ENCODE measurements at places on chromosomes 4 and X. TPM values are rescaled to one million over a fixed set of nuclear protein-coding genes. Genes with fewer than 3 reads are reported as not detected.

The IL9R gene
- total RNA-seq = not detected

The UGT2B17 gene
- total RNA-seq = not detected

The TMPRSS11A gene
- not detected for total RNA-seq

The NXF2B gene
- total RNA-seq = not detected

The PRRG1 gene
- 21.8 TPM for total RNA-seq

The SYN1 gene
- total RNA-seq = 1.3 TPM

- no peak for DNase-seq
Observed at GRCh38 chrX:135544338-135544948, 24.0 kb downstream of the INTS6L start.

DNA sequence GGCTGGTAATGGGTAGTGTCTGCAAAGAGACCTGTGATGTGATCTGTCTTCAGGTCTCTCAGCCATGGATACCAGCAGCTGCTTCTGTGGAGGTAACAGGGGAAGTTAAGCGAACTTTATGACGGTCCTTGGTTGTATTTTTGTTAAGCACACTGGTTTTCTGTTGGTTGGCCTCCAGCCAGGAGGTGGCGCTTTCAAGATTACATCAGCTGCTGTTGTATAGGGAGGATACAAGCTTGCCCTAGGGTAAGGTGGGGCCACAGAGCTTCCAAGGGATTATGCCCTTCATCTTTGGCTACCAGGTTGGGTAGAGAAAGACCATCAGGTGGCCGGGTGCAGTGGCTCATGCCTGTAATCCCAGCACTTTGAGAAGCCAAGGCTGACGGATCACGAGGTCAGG lies 834.2 kb upstream of the GALNTL6 start:
- no peak for DNase-seq

- DNase-seq = no peak
Observed at GRCh38 chr4:97942137-97942536, 201.1 kb downstream of the STPG2 start.

DNA sequence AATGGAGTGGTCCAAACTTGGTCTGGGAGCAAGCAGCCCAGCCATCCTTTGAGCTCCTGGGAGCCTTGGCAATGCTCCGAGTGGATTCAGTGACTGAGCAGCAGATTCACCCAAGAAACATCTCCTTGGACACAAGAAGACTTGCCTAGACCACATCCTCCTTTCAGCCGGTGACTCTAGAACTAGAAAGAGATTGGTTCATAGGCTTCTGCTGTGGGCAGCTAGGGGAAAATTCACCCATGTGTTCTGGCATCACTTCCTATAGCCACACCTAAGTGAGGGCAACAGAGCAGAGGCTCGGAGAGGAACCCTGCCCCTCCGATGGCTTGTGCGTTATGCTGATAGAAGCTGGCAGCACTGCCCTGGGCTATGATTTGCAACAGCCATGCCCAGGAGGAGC lies 16.0 kb downstream of the ZNF275 start:
- no peak for DNase-seq

- no peak for DNase-seq
Observed at GRCh38 chr4:80425124-80426100, 89.9 kb downstream of the CFAP299 start.

DNA sequence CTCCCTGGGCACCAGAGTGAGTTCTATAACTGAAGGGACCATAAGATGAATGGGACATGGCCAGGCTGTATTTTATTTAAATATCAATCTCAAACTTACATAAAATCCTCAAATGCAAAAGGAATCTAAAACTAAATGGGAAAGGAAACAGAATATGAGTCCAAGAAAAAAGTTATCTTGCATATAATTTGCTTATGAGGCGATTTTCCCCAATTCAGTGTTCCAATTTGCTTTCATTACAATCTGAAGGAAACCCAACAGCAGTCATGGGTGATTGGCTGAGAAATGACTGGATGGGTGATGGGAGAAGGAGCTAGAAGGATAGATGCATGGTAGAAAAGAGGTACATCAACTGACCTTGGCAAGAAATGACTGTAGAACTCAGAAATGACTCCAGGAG lies 511.3 kb upstream of the TENM3 start:
- no peak for DNase-seq

DNA sequence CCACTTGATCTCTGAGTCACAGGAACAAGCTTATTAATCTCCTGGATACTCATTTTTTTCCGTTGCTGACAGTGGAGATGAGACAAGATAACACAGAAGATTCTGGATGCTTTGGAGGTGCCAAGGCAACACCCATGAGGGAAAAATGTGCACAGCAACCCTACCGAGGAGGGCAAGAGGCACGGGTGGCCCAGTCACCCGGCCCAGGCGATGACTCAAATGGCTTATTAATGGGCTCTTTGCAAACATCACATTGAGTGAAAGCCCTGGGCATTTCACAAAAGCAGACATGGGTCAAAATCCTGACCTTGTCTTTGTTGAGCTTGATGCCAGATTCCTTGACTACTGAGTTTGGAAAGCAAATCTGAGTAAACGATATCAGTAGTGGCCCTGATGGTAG lies 315.1 kb downstream of the STK32B start:
- DNase-seq = no peak

DNA sequence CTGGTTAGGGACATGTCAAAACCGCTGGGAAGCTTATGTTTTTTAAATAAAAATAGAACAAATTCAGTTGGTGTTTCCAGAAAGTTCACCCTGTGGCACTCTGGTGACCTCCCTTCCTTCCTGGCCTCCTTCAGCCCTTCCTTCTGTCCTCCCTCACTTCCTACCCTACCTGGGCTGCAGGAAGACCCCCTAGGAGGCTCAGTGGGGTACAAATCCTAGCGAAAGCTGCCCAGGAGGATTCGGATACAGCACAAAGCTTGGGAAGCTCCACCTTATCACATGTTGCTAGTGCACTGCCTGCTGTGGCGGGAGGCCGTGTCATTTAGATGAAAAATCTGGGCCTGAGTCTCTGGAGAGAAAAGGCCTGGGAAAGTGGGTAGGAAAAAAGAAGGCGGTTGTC lies 60.5 kb downstream of the FHDC1 start:
- no peak for DNase-seq

DNA sequence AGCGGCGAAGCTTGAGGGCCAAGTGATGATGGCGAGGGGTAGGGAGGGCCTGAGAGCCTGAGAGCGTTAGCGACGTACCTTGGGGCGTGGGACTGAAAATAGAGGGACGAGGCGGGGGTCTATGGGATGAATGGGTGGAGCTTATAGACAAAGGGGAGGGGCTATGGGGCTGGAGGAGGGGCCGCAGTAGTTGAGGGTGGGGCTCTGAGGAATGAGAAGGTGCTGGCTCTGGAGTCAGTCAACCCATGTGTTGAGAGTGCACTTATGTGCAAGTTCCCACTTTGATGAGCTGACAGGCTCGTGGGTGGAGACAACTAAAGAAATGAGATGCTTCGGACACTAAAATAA lies 488 bp downstream of the TBC1D25 start:
- no peak for DNase-seq

- no peak for DNase-seq
Observed at GRCh38 chr4:94472056-94472826, 20.5 kb downstream of the PDLIM5 start.

DNA sequence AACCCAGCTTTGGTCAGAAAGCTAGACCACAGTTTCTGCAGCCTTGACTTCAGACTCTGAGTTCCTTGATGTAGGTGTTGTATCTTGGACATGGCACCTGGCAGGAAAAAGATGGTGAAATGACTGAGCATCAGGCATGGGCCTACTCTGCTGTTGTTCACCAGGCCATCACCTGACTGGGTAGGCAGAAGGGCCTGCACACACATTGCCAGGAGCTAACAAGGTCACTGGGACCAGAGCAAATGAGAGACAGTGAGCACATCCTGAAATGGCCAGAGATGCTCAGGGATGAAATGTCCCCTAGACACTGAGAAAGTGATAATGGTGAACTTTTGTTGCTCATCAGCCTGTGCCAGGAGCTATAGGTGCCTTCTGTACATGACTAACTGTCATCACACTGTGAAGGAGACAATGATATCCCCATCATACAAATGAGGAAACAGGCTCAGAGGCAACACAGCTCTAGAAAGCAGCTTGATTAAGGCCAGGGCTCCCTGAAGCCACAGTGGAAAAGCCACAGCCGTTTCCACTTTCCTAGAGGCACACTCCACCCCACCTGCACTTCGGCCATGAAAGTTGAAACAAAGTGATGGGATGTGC lies 128.3 kb downstream of the TSPAN5 start:
- no peak for DNase-seq

DNA sequence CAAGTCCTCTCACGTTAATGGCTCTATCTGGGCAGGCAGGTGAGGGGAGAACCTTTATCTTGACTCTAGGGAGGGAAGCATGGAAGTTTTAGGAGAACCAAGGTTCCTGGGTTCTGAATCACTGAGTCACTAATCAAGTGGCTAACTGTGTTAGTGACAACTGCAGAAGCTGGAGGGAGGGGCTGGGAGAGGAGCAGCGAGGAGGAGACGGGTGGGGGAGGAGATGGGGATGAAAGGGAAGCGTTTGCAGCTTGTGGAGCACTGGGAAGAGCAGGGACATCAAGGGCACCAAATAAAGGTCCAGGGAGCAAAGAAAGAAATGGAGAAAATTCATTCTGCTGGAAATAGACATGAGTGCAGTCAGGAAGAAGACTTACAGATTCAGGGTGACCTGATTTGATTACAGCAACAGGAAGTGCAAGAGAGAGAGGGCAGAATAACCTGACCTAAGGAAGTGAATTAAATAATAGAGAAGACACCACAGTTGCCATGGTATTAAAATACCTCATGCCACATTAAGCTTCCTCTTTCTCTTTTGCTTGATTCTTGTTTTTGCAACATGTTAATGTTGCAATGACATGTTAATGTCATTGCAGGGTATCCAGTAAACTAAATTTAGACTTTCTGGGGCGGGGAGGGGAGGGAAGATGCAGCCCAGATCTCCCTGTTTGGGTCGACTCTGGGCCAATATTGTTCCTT lies 4.5 kb upstream of the SETD7 start:
- no peak for DNase-seq

GRCh38 chr4:87129681-87130080 lies 90.7 kb downstream of the KLHL8 start:
- DNase-seq = no peak

DNA sequence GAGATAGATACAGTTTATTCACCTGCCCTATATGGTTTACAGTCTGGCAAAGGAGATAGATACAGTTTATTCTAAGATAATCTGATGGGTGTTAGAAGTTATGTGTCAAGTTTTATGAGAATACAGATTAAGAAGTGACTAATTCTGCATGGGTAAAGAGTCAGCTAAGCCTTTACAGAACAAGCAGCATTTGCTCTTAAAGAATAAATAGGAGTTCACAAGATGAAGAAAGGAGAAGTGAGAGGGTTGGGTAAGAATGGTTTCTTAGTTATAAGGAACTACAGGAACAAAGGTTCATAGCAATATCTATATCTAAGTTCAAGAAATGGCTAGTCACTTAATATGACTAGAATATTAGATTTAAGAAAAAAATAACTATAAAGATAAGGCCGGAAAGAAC lies 47.6 kb downstream of the THOC2 start:
- DNase-seq = no peak

- no peak for DNase-seq
Observed at GRCh38 chr4:144583658-144584057, 62.3 kb upstream of the HHIP start.

DNA sequence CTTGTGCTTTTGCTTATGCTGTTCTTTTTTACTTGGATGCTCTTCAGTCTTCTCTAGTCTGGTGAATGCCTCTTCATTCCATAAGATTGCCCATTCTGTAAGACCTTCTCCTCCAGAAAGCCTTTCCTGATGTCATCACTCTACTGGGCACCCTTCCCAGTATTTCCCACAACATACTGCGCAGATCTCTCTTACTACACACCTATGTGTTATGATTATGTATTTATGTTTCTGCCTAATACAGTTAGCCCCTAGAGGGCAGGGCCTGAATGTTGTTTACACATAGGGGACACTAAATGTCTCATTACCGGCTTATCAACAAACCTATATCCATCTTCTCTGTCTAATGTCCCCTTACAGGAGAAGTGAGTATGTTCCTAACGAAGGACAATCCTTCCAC lies 21.1 kb downstream of the AIFM1 start:
- no peak for DNase-seq

- DNase-seq = no peak
Observed at GRCh38 chr4:182384631-182385091, 141.5 kb downstream of the TENM3 start.

DNA sequence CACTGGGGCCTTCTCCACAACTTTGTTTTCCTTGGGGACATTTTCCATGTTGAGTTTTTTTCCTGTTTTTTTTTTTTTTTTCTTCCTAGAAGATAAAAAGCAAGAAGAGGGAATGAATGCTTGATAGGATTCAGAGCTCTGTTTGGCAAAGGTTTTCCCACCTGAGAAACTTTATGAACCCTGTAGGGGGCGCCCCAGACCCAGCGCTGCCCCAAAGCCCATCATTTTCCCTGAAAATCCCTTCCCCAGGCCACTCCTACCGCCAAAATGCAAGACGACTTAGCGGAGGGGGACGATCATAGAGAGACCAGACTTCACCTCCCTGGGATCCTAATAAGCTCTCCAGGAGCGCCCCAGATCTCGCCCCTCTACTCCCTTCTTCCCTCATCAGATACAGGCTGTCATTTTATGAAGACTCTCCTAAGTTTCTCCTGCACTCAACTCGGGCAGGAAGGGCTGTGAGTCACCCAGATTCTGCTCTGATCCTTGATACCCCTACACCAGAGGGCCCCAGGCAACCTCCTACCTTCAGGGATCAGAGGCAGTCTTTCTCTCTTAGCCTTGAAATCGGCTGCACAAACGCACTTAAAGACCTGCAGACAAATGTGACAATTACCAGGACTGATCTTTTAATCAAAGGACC lies 1.4 kb downstream of the BEX5 start:
- DNase-seq = no peak

- DNase-seq = no peak
Observed at GRCh38 chr4:79248610-79249009, 77.3 kb downstream of the NAA11 start.

DNA sequence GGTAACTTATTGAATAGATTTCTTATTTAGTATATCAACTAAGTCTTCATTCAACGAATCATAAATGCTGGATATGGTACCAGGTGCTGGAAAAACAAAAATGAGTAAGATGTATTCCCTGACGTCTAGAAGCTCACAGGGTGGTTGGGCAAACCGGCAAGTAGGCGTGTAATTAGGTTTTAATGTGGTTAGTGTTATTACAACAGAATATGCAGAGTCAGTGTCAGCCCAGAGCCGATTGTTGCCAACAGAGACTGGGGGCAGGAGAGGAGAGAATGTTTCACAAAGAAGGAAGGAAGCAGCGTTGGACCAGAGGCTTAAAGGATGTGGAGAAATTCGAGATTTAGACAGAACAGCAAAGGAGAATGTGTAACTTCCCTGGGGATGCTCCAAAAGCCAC lies 111.7 kb downstream of the TENM3 start:
- no peak for DNase-seq

GRCh38 chrX:30653415-30654131 lies at the start of gene GK:
Gene GK, plus strand, starts transcription at chrX:30653423. Its CDS starts 115 bp downstream, at chrX:30653538.
- DNase-seq = no peak

- no peak for DNase-seq
Observed at GRCh38 chrX:30572004-30572403, 5.6 kb downstream of the TASL start.

- no peak for DNase-seq
Observed at GRCh38 chrX:114583646-114584374, at the start of gene HTR2C. Gene HTR2C, plus strand, starts transcription at chrX:114584086. Its CDS starts 142,851 bp downstream, at chrX:114726937.

GRCh38 chr4:87153078-87153870 lies 67.1 kb downstream of the KLHL8 start:
- DNase-seq = no peak
